ENCODE measurements at places on chromosomes 3 and 15.

DNA sequence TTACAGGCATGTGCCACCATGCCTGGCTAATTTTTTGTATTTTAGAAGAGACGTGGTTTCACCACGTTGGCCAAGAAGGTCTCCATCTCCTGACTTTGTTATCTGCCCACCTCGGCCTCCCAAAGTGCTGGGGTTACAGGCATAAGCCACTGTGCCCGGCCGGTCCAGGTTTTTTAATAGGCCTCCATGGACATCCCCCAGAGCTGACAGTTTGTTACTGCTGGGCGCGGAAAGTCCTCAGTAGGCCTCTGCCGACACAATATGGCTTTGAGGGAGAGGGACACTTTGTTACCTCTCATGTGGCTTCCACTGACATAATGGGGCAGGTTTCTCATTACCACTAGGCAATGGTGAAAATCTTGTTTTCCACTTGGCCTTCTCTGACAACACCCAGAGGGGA lies 152.0 kb downstream of the WNT7A start:
- DNase-seq = no peak

GRCh38 chr3:195263193-195263924 lies 7.6 kb downstream of the XXYLT1 start:
- no peak for DNase-seq

- DNase-seq = no peak
Measured at GRCh38 chr3:194602669-194603171, 30.5 kb downstream of the TMEM44 start.

GRCh38 chr3:124840331-124840730 lies 46.8 kb downstream of the ITGB5 start:
- no peak for DNase-seq

DNA sequence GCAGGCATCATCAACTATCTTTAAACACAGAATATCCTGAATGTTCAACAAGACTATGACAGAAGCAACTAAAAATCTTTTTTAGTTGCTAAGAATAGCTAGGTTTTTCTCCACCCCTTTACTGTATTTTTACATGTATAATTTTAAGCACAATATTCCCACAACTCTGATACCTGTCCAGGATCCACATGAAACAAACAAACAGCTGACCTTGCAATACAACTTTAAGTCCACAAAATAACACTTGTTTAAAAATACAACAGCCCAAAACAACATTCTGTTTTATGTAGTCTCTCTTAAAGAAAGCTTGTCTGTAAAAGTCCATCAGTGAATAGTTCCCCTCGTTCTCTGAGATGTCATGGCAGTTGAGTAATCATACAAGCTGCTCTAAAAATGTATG lies 41.1 kb downstream of the IFT57 start:
- DNase-seq = no peak

GRCh38 chr15:39622660-39623516 lies 42.0 kb downstream of the THBS1 start:
- DNase-seq = no peak

GRCh38 chr3:193793123-193793522 lies 200.1 kb downstream of the OPA1 start:
- no peak for DNase-seq

DNA sequence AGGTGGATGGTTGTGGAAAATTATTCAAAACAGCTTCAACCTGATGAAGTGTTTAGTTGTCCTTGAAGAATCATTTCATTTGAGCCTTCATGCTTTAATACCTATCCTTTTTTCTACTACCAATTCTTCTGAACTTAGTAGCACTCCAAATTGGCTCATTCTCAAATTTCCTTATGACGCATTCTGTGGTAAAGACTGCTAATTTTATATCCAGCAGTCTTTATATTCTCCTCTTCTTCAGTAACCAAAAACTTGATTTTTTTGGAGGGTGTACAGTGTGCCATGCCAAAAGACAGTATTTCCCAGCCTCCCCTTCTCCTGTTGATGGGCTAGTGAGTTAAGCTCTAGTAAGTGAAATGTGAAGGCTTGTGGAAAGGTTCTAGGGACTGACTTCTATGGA lies 25.2 kb downstream of the CGNL1 start:
- DNase-seq = no peak

GRCh38 chr3:48555949-48556795 lies 431 bp downstream of the PFKFB4 start:
- DNase-seq = no peak

DNA sequence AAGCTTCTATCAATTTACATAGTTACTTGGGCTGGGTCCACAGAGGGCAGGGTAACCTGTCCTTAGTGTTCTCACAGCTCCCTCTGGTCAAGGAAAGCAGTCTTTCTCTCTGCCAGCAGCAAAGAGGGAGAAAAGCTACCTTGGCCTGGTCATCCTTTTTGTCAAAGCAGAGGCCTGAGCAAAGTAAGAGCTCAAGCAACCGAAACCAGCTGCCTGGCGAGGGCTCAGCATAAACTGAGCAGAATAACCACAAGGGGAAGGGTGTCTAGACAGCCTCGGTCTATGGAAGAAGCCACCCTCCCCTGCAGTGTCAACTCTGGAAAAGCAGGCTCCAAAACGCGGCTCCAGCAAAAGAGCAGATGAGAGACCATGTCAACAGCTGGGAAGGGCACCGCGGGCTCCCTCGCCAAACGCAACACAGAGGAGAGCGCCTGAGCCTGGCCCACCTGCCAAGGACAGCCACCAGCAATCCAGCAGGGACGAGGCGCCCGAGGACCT lies 17.4 kb downstream of the LRIG1 start:
- no peak for DNase-seq

GRCh38 chr3:121508389-121508788 lies 37.4 kb downstream of the POLQ start:
- no peak for DNase-seq

DNA sequence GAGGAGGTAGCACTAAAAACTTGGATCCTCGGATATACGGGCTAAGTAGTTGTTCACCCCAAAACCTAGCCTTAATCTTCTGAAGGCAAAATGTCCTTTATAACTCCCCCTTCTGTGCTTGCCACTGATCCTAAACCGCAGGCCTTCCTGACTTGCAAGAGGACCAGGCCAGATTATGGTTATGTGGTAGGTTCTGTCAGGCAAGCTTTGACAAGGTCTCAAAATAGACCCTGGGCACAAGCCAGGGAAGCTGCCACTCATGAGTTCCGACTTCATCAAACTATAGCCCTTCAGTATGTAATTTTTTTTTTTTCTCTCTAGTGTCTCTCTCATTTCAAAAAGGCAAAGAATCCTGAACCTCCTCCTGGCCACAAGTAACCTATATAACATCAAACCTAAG lies 3.2 kb downstream of the LRRFIP2 start:
- DNase-seq = no peak

DNA sequence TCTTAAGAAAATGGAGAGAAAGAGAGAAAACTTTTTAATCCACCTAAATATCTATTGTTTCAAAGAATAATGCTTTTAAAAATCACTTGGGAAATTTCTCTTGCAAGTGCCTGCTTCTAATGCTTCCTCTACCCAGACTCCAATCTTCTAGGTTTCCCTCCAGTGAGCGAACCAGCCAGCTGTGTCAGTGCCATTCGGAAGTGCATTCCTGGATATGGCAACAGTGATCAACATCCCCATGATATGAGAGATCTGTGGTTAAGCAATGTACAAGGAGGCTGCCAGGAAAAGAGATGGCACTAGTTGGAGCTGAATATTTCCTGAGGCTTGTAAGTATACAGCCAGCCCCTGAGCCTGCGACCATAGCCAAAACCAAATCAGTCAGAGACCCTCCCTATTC lies 53.3 kb upstream of the KCNMB2 start:
- no peak for DNase-seq

DNA sequence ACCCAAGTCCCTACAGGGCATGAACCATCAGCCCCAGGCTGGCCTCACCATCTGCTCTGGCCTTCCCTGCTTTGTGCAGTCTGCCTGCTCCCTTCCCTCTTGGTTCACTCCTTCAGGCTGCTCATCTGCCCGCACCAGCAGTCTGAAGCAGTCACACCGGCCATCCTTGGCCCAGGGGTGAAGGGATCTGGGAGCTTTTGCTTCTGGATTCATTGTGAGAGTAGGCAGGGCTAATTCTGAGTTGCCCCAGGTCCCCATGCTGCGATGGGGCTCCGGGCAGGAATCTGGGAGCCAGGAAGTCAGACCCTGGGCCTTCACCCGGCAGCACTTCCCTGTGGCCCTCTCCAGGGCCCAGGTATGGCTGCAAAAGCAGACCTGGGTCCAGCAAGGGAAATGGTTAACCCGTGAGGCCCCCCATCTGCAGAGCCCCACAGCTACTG lies 99.7 kb downstream of the VGLL4 start:
- DNase-seq = no peak

DNA sequence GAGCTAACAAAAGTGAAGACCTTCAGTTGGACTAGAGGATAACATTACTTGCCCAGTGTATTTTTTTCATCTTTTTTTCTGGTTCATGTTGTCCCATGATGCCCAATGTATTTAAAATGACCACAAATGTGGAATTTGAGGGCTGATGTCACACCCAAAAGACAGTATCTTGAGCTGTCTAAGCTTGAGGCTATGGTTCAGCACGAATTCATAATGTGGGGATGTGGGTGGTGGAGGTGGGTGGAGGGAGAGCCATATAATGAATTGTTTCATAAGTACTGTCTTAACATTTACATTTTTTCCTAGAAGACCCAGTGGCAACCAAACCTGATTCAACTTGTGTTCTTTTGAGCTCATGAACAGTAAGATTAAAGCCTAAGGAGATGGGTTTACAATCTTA lies 37.5 kb downstream of the CHAC1 start:
- no peak for DNase-seq

GRCh38 chr3:152348436-152349177 lies 79.9 kb downstream of the MBNL1 start:
- no peak for DNase-seq

- no peak for DNase-seq
Measured at GRCh38 chr3:178969004-178969700, 102.5 kb downstream of the ZMAT3 start.

- no peak for DNase-seq
Measured at GRCh38 chr15:64341961-64342360, 14.0 kb downstream of the CSNK1G1 start.

GRCh38 chr3:186883686-186884058 lies 41.2 kb downstream of the ADIPOQ start:
- no peak for DNase-seq

DNA sequence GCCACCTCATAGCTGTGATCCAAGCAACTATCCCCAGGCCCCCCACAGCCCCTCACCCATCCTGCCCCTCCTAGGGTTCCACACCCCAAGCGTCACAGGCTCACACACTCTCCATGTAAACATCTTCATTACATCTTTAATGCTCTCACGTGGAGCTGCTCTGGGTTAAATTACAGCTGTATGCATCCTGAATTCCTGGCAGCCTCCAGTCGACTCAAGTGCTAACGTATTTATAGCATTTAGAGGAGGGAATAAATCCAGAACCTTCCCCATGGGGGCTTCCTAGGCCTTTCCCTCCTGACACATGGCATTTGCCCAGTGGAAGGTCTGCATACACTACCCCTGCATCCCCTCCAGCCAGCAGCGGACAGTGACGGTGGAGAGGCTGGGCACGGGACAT lies 9.6 kb downstream of the C3orf18 start:
- DNase-seq = no peak

DNA sequence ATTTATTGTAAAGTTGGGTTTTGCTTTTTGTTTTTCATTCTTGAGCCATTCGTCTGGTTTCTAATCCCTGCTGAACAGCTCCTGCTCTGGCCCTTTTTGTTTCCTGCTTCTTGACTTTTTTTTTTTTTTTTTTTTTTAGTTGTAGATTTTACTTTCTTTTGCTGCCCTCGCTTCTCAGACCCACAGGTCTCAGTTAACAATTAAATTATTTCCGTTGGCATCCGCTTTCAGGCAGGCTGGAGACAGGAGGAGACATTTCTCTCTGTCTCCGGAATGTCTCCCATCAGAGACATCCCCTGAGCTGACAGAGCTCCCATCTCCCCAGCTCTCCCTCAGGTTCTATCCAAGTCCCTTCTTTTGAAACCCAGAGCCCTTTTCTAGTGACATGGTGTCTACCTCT lies 68.6 kb downstream of the SLC6A6 start:
- no peak for DNase-seq

DNA sequence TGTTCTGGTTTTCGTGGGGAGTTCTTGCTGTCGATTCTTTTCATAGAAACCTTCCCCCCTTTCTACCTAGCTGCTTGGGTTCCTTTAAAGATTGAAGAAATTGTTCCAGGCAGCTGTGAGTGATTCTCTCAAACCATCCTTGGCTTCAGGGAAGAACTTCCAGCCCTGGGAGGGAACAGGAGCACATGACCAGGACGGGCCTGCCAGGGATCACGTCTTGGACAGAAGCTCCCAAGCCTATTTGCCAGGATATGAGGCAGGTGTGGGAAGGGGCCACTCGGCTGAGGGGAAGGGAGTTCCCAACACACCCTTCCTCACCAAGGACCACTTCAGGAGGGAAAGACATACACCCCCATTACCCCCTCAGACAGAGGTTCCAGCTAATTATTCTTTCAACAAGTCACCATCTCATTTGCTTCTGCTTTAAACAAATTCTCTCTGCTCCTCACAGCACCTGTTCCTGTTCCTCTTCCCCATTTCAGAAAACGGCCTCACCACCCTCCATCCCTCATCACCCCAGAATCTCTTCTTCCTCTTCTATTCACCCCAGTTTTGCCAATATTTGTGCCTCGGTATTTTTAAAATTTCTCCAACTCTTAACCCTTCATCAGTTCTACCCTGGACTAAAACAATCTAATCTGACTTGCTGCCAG lies 62.5 kb downstream of the WHAMM start:
- DNase-seq = no peak

DNA sequence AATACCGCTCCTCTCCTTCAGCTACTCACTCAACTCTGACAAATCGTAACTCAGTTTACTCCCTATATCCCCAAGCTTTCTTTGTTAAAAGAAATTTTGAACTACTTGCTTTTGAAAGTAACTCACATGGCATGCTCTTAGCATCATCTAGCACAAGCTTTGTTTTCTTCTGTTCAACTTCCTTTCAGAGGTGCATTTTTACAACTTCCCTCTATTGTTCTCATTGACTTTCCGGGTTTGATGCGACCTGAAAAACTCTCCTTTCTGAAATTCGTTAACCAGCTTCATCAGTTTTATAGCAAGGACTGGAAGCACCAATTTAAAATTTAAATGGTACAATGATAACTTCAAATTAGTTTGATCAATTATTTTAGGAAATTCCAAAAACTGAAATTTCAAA lies 629.5 kb upstream of the TGFBR2 start:
- DNase-seq = no peak

DNA sequence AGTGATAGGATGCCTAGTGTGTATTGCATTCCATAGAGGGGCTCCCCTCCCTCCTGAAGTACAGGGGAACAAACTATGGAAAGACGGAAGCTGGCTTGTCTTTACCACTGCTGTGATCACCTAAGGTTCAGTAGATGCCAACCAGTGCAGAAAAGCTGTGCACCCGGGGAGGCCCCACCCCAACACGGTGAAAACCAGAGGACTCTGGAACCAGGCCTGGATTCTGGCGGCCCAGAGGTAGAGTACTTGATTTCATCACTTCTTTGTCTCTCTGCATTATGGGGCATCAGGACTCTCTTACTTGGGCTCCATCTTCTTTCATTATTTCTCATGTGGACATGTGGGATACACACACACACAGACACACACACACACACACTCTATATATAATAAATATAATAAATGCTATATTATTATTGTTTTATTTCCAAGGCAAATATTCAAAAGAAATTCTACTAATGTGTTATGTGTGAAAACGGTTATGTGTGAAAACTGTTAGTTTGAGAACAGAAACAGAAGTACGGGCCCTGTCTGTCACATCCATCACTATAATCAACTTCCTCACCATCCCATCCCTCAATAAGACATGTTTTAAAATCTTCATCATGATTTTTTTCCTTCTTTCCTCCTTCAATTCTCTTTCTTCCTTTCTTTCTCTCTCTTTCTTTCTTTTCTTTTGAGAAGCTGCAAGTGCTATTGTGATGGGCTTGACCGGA lies 152.4 kb upstream of the CMC1 start:
- DNase-seq = no peak

- no peak for DNase-seq
Measured at GRCh38 chr3:46671541-46672348, 21.7 kb downstream of the ALS2CL start.

All from cortex of kidney (tissue), 1 donor.